ENCODE measurements at places on chromosomes 4 and X.

DNA sequence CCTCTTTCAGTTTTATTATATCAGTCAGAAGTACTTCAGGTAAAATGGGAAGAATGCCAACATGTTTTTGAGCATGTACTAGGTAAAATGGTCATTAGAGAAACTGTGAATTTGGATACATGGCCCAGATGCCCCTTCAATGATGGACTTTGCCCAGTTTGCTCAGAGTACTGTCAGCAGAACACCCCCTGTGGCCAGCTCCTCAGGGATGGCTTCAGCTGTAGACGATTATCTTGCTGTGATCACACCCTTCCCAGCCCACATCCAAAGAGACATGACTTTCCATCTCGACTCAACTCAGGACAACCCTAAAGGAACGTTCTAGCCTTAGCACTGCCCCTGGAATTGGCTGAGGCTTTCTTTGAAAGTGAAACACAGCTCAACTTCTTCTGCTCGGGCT lies 439.1 kb downstream of the PACRGL start:
- no peak for DNase-seq

- DNase-seq: no peak
Measured at GRCh38 chr4:98786866-98787265, 128.5 kb upstream of the TSPAN5 start.

GRCh38 chr4:53866055-53866454 lies 198.3 kb downstream of the CHIC2 start:
- no peak for DNase-seq

DNA sequence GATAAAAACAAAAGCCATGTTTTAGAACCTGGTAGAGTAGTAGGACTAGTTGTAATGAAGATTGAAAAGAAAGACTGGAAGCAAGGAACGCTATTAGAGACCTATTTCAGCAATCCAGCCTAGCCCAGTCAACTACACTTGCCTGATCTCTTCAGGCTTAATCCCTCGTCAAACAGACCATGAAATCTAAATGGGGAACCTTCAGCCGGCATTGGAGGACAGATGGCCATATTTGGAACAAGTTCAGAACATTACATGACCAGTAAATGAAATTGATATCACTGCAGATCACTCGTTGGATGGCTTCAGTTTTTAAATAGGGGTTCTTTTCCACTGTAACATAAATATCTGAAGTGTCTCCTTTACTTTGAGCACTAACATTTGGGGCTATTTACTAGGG lies 84.8 kb upstream of the WDR44 start:
- DNase-seq: no peak

GRCh38 chrX:136262243-136262642 lies 11.0 kb upstream of the MAP7D3 start:
- DNase-seq: no peak

Data from hypothalamus (tissue), 51 donors.